ENCODE measurements at places on chromosomes 7 and 10.
A peak's percentile ranks its signal among the peaks of the same experiment; 100 is the strongest.

GRCh38 chr7:32221056-32221455 lies 150.8 kb upstream of the PDE1C start:
- no peak for DNase-seq

GRCh38 chr10:99172128-99172738 lies 63.4 kb downstream of the HPSE2 start:
- DNase-seq = peak; percentile 14

- DNase-seq = peak; percentile 93
Measured at GRCh38 chr10:24556750-24557742, 166.6 kb downstream of the ARHGAP21 start.

- no peak for DNase-seq
Measured at GRCh38 chr10:101646364-101646763, 48.6 kb downstream of the FBXW4 start.

DNA sequence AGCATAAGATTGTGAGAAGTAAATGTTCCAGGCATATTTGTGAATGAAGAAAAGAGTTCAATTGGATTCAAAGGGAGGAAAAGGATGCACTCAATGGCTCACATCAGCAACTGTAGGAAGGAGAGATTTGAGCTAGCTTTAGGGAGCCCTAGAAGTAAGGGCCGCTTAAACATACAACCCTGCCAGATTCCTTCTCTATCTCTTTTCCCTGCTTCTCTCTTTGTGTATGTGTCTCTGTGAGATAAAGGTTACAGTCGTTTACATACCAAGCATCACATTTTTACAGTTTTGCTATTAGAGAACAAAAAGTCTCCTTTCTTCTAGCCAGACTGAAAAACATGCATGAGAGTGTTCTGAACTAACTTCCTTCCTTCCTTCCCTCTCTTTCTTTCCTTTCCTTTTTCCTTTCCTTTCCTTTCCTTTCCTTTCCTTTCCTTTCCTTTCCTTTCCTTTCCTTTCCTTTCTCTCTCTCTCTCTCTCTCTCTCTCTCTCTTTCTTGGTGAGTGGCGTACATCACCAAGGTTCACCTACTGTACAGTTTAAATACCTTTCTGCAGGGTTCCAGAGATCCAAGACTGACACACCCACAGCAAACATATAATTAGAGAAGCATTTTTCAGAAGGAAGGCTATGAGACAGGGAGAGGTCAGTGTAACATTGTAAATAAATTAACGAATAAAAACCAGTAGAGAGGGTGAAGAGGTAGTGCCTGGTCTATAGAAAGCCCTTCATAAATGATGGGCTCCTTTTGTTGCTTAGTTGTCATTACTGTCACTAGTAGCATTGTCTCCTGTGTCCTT lies 240.4 kb downstream of the ARL4A start:
- peak; percentile 6 for DNase-seq

DNA sequence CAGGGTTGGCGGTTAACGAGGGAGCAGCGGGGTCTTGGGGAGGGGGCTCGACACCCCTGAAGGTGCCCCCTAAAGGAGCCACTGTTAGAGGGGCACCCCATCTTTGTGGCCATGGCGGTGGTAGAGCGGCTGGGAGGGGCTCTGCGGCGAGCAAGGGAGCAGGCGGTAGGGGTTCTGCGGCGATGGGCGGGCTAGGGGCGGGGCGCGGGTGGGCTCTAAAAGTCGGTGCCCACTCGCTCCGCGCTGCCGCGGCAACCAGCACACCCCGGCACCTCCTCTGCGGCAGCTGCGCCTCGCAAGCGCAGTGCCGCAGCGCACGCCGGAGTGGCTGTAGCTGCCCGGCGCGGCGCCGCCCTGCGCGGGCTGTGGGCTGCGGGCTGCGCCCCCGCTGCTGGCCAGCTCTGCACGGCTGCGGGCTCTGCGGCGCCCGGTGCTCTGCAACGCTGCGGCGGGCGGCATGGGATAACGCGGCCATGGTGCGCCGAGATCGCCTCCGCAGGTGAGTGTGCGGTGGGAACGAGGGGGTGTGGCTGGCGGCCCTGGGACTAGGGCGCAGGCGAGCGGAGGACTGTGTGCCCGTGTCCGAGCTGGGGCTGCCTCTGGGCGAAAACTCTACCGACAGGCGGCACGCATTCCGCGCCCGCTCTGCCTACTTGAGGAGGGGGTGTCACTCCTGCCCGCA lies at the start of gene MEST:
TSS of gene MEST (plus strand) at position 245 of the 682 bp plus-strand sequence. CDS start at position 474, 229 bp downstream.
- peak; percentile 53 for DNase-seq

DNA sequence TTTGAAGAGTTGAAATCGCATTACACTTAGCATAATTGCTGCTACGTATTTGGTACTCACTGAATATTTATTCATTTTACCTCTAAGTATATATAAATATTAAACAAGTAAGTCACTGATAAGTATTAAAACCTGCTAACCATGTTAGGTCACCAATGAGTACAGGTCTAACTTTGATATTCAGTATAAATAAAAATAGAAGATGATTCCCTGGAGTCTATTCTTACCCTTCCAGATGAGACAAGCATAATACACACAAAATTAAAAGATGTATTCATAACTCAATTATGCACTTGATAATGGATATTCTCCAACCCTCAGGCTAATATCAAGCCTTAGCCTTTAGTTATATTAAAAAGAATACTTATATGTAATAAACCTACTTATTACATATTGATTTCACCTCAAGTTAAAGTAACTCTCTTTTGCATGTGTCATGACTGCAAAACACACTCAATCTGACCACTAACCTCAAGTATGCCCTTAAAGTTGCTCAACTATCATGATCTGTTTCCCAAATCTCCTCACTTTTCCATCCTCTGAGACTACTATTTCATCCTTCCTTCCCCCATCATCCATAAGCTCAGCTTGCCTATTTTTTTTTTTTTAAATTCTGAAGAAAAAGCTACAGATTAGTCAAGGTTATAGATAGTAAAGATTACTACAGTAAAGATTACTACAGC lies 46.8 kb downstream of the IPMK start:
- DNase-seq = peak; percentile 66

Data from choroid plexus epithelial cell (primary cell).